ENCODE measurements at places on chromosomes 1 and 21.

- no peak for DNase-seq
Measured at GRCh38 chr1:237542525-237543418, 347.9 kb downstream of the ZP4 start.

GRCh38 chr1:208374391-208374941, 130.3 kb upstream of the PLXNA2 start:
- peak; percentile 33 for DNase-seq

DNA sequence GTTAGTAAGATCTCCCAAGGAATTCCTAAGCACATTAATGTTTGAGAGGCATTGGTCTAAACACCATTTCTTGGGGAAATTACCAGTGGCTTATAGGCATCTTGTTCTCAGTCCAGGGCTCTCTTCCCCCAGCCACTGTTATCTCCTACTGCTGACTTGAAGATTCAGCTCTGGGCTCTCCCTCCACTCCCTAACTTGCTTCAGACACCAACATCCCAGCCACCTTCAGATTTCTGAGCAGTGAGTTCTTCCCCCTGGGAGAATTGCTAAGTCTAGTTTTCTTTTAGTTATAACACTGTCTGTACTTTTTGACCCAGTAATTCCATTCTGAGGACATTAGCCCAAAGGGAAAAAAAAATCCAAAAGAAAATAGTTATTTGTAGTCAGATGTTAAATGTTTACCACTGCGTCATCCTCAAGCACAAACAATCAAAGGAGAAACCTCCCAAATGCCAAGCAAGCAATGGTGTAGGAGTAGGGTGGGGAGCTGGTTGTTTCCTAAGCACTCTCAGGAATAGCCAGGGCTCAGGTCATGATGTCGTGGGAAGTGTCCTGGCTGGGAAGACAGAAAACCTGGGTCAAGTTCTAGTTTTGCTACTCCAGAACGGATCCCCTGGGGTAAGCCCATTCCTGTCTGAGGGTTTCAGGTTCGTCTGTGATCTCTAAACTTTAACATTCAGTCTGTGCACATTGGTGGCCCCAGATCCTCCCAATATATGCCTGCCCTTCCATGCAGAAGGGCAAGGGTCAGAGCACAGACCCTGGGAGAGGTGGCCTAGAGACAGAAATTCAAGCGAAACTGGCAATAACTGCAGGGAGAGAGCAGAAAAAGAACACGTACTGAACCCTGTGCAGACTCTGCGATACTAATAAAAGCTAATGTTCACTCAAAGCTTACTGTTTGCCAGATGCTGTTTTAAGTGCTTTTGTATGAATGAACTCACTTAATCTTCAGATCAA, 191.1 kb upstream of the FGGY start:
- no peak for DNase-seq

GRCh38 chr21:38277501-38278131, 20.8 kb downstream of the KCNJ15 start:
- DNase-seq: peak; percentile 98

- DNase-seq: no peak
Measured at GRCh38 chr1:54591127-54591756, 32.1 kb downstream of the FAM151A start.

DNA sequence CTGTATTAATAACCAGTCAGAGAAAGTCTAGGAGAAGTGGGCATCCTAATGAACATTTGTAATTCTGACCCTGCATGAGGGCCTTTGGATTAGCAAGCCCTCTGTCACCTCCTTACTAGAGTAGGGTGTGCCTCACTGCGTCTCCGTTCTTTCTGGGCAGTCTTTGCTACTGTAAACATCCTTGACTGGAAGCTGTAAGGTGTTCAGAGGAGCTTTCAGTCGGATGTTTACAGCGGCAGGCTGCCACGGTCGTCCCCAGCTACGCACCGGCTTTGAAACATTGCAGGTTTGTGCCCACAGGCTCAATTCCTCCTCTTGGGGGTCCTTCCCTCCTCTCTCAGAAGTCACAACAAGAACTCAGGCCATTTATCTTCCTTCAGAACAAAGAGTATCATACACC, 29.4 kb upstream of the KCNQ4 start:
- no peak for DNase-seq

DNA sequence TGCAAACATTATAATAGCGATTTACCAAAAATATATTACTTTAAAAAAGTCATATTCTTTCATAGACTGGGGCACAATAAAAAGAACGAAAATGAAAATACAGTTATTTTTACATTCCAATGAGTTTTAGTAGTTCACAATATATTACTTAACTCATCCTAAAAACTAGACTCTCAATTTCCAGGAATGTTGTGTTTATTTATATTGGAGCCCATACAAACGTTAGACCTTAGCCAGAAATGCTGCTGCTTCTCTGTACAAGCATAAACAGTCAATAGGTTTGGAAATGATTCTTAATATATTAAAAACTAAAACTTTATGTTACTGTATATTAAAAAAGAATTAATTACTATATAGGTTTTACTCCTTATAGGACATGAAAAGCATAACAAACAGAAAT, 302.3 kb downstream of the BRINP3 start:
- DNase-seq: peak; percentile 23

DNA sequence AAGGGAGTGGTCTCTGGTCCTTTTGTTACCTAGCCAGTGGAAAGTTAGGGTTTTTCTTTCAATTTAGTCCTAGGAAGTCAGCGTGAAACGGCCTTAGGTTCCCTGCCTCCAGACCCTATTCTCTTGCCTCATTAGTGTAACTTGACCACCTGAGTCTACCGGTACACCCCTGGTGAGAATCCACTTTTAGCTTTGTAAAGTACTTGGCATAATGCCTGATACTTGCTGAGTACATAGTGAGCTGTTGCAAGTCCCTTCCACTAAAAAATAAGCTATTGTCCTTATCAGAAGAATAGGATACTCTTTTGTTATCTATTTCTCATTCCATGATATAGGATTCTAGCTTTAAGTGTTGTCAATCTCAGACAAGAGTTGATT, 228.8 kb downstream of the ST6GALNAC3 start:
- DNase-seq: no peak

- DNase-seq: peak; percentile 2
Measured at GRCh38 chr21:32653326-32653901, 41.2 kb upstream of the CFAP298 start.

- no peak for DNase-seq
Measured at GRCh38 chr1:183871601-183872000, 66.7 kb downstream of the RGL1 start.

DNA sequence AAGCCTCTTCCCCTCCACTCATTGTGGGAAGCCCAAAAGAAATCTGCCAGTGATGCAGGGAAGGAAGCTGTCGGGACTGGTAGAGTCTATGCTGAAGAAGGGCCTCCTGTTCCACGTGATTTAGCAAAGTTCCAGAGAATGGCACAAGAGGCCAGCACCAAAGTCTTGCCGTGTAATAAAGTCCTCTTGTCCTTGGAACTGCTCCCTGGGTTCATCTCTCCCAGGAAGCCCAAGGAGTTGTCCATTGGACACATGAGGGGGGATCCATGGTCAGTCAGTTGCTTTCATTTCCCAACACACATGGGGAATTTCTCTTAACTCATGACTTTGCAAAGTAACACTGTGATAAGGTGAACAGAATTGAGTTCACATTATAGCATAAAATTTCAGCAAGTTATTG, 116.1 kb upstream of the RAB4A start:
- no peak for DNase-seq

GRCh38 chr1:154404984-154405746, at the start of gene IL6R:
Gene IL6R, plus strand, starts transcription at chr1:154405343. Its CDS starts 287 bp downstream, at chr1:154405630.
- peak; percentile 94 for DNase-seq

DNA sequence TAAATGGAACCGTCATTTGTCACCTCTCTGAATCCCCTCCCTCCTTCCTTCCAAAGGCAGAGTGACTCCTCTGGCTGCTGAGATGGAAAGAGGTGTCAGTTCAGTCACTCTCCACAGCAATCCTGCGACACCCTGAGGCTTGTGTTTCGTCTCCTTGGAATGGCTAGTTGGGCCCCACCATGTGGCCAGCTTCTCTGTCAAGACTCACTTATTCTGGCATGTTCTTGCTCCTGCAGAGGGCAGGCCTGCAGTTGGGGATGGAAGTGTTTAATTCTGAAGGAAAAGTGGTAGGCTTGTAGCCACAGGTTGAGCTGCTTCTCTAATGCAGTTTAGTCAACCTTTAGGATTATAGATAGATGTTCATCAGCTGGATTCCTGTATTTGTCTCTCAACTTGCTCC, 149.6 kb downstream of the LMO4 start:
- DNase-seq: peak; percentile 39

DNA sequence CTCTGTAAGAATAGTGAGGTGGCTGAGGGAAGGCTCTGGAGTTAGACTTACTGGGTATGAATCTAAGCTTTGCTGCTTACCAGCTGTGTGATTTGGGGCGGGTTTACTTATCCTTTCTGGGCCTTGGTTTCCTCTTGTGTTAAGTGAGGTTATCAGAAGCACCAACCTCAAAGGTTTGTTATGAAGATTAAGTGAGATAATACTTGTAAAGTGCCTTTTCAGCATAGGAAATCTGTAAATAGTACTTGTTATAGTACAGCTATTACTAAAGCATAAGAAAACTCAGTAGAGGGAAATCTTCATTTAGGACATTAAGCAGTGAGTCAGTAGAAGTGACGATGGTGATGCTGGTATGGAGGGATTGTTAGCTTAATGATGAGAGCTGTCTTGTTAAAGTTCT, 12.1 kb downstream of the HHAT start:
- no peak for DNase-seq

DNA sequence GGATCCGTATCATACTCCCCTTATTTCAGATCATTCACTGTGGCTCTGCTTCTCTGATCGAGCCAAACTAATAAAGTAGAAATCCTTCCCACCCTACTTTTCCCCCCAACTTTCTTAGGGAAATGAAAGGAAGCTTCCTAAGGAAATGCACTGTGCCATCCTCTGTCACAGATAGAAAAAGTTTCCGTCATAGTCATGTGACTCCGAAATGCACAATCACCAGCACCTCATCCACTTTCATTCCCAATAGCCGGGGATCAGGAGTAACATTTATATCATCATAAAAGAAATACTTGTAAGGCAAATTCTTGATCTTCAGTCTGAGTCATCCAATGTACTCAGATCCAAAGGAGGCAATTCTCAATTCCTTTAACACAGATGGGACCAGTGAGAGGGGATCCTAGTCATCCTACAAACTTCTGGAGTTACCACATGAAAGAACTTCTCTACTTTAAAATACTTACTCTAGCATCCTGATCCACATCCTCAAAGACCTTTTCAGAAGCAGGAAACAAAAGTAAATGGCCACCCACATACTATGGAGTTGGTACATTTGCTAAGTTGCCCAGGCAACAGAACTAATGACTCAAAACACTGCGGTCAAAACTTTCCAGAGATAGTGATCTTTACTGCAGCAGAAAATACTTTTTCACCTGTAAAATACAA, 97.8 kb upstream of the ZC3H11B start:
- DNase-seq: peak; percentile 65

DNA sequence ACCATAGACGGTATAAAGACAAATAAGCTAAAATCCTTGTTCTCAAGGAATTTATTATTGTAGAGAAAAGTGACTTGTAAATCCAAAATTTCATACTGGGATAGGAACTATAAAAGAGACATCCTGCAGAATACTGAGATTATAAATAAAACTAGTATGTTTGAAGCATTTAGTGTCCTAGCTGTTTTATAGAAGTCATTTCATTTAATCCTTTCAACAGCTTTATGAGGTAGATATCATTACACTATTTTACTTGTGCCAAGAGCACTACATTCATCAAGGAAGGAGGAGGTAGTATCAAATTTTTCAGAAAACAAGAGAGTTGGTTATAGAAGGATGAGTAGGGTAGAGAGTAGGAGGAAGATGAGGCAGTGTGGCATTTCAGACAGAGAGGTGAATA, 119.6 kb downstream of the ATF6 start:
- DNase-seq: no peak

DNA sequence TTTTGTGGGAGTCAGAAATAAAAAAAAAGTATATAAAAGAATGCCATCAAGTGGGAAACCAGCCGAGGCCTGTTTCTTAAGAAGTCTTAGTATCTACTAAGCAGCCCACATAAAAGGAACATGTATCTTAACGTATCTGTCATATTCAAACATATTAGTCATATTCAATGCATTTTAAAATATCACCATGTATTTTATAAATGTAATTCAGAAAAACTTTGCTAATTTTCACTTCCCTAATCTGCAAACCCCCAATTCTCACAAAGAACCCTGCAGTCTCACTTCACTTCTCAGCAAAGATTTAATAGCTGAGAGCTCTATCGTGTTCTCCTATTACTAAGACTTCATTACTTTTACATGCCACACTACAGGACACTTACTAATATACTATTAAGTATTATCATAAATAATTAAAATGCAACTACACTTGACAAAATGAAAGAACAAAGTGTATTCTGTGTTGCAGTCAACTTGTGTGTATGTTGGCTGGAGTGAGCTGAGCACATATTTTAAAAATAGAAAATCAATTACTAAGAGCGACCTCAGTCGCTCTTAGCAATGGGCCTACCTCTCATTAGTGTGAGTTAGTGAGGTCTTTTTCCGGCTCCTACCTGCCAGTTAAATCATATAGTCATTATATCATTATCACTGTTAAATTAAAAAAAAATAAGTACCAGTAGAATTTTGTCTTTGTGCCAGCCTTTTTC, 484.3 kb downstream of the LMO4 start:
- no peak for DNase-seq

DNA sequence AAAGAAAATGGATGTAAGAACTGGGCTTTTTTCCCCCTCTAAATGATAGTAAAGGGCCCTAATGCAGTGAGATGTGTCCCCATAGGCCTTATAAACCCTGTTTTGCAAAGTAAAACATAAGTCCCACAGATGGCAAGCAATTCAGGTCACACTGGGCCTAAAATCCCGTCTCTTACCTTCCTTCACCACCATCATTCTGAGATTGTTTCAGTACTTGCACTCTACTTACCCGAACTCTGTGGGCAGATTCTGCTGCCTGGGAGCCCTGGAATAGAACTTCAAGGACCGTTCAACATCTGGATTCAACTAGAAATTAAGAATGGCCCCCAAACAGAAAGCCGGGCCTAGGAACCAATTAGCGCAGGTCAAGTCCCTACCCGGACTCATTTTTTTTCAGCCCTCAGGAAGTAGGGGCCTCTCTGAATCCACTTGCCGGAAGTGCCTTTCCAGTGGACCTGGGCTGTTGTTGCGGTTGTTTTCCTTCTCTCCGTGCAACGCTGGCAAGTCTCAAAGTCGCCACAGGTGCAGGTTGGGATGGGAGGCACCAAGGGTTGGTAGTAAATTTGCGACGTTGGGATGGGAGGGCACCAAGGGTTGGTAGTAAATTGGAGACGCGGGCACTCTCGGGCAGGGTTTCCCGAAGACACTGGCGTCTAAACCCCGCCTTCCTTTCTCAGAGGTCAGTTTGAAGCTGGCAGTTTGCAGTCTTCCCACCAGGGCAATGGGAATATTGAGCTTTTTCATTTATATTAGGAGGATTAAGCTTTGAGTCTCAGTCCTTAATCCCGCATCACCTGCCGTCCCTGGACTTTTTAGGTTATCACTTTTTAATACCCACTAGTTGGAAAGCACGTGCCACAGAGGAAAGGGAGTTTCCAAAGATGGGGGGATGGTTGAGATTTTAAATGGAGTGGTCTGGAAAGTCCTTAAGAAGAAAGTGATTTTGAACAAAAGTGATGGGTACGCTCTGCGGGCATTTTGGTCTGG, at the start of gene TMEM69:
TMEM69 (plus strand) TSS at position 428 of the 987 bp plus-strand sequence. CDS start 2,888 bp downstream, outside the sequence.
- DNase-seq: peak; percentile 90
